ENCODE measurements at places on chromosomes 11 and 22. TPM values are rescaled to one million over a fixed set of nuclear protein-coding genes. Genes with fewer than 3 reads are reported as not detected.

The MMP12 gene
- not detected for total RNA-seq

The PDGFB gene
- 0.98 TPM for total RNA-seq

The ZNF280B gene
- total RNA-seq: 0.84 TPM

The KCNJ11 gene
- not detected for total RNA-seq

The POTEH gene
- total RNA-seq: not detected

The INS gene
- 0.37 TPM for total RNA-seq

The CDC42EP1 gene
- total RNA-seq: 18.8 TPM

The TRIM51 gene
- total RNA-seq: not detected

The OR52N4 gene
- total RNA-seq: 0.14 TPM

The PANX2 gene
- 0.56 TPM for total RNA-seq

- no peak overlapping the region for H3K4me3 ChIP-seq
- H3K27me3 ChIP-seq: no peaks in the 10 kb centered on the region
- H3K36me3 ChIP-seq: no peaks in the 10 kb centered on the region
- H3K4me1 ChIP-seq: no peaks in the 10 kb centered on the region
Observed at GRCh38 chr11:66531841-66532240, 14.0 kb downstream of the ZDHHC24 start.

DNA sequence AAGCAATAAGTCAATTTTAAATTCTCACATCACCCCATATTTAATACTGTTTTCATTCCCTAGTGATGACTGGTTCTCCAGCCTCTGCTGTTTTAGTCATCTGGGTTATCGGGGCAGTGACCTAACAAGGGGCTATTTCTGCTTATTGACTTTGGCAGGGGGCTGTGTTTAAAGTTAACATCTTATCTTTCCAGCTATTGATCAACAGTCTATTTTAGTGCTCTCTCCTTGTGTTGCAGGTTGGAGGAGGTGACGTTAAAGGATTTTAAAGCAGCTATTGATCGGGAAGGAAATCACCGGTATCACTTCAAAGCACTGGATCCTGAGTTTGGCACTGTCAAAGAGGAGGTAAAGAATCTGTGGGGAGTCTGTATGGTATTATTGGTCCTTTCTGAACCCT, 7.7 kb upstream of the DLAT start:
- no peak overlapping the region for H3K4me3 ChIP-seq
- peak overlapping the region; percentile 96 for H3K27ac ChIP-seq
- H3K36me3 ChIP-seq: peaks cover 8% of the 10 kb centered on the region
- DNase-seq: no peak
- no peaks in the 10 kb centered on the region for H3K27me3 ChIP-seq
- H3K4me1 ChIP-seq: peaks cover 17% of the 10 kb centered on the region

- H3K4me1 ChIP-seq: no peaks in the 10 kb centered on the region
- H3K27me3 ChIP-seq: no peaks in the 10 kb centered on the region
- no peak overlapping the region for H3K27ac ChIP-seq
- H3K36me3 ChIP-seq: no peaks in the 10 kb centered on the region
Observed at GRCh38 chr11:80686889-80687288, 1246.1 kb upstream of the TENM4 start.

- no peak for DNase-seq
- no peaks in the 10 kb centered on the region for H3K36me3 ChIP-seq
- H3K4me3 ChIP-seq: no peak overlapping the region
- H3K27ac ChIP-seq: no peak overlapping the region
- no peaks in the 10 kb centered on the region for H3K27me3 ChIP-seq
Observed at GRCh38 chr11:1931341-1932104, 12.0 kb downstream of the TNNT3 start.

GRCh38 chr11:124078591-124078990, 36.7 kb upstream of the VWA5A start:
- H3K27me3 ChIP-seq: peaks cover 8% of the 10 kb centered on the region
- H3K36me3 ChIP-seq: no peaks in the 10 kb centered on the region
- no peak overlapping the region for H3K27ac ChIP-seq
- peaks cover 2% of the 10 kb centered on the region for H3K4me1 ChIP-seq

DNA sequence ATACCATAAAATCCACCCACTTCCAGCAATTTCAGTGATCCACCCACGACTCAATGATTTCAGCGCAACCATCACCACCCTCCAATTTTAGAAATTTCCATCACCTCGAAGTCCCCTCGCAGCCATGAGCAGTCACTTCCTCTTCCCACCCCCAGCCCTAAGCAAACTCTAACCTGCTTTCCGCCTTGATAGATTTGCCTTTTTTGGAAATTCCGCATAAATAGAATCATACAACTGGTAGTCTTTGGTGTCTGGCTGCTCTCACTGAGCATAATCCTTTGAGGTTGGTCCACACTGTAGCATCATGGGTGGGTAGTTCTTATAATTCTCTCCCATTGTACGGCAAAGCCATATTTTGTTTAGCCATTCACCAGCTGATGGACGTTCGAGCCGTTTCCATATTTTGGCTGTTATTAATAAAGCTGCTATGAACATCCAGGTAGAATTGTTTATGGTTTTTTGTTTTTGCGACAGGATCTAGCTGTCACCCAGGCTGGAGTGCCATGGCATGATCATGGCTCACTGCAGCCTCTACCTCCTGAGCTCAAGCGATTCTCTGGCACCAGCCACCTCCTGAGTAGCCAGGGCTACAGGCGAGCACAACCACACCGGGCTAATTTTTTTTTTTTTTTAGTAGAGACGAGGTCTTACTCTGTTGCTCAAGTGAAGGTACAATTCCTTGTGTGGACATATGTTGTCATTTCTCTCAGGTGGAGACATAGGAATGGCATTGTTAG, 16.0 kb downstream of the PIM3 start:
- H3K4me1 ChIP-seq: peaks cover 3% of the 10 kb centered on the region
- no peak overlapping the region for H3K27ac ChIP-seq
- no peaks in the 10 kb centered on the region for H3K36me3 ChIP-seq
- H3K27me3 ChIP-seq: no peaks in the 10 kb centered on the region

GRCh38 chr22:50123119-50123518, 33.3 kb downstream of the MOV10L1 start:
- H3K27ac ChIP-seq: no peak overlapping the region
- H3K36me3 ChIP-seq: no peaks in the 10 kb centered on the region
- no peaks in the 10 kb centered on the region for H3K27me3 ChIP-seq
- H3K4me1 ChIP-seq: peaks cover 7% of the 10 kb centered on the region

DNA sequence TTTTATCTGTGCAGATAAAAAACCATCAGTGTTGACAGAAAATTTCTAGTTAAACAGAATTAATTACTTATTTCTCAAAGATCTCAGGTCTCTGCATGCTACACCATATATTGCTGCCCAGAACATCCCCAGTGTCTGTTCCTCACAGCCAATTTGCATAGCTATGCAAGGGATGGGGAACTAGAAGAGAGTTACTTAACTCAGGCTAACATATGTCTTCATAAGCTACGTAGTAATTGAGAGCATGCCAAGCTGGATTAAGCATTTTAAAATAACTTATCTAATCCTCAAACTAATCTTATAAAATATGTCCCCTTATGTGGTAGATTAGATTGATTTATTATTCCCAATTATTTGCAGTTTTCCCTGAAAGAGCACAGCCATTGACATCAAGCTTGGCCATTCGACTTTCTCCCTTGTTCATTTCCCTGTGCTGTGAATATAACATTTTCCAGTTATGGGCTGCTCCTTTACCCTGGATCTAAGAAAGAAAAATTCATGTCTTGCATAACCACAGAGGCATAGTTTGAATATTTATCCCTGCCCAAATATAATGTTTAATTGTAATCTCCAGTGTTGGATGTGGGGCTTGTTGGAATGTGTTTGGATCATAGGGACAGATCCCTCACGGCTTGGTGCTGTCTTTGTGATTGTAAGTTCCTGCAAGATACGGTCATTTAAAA, 69.1 kb downstream of the C11orf87 start:
- no peaks in the 10 kb centered on the region for H3K36me3 ChIP-seq
- no peaks in the 10 kb centered on the region for H3K27me3 ChIP-seq
- H3K27ac ChIP-seq: no peak overlapping the region
- no peak overlapping the region for H3K4me3 ChIP-seq
- no peak for DNase-seq
- H3K4me1 ChIP-seq: no peaks in the 10 kb centered on the region

DNA sequence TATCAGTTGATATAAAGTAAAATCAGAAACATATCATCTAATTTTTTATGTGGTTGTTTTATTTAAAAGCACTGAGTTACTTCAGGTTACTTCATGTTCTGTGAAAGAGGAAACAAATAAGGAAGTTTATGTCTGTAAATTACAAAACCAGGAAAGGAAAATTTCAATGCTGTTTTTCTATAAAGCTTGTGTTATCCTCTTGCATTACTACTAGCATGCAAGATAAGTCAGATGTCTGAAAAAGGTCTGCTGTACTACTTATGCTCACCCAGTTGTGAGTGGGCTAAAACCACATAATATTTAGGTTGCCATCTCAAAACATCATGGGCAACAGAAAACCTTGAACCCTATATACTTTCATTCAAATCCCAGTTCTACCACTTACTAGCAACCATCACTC, 121.5 kb downstream of the ATG16L2 start:
- H3K27me3 ChIP-seq: no peaks in the 10 kb centered on the region
- H3K4me3 ChIP-seq: no peak overlapping the region
- H3K36me3 ChIP-seq: peaks cover 3% of the 10 kb centered on the region
- H3K27ac ChIP-seq: no peak overlapping the region

GRCh38 chr22:19576460-19577421, 52.5 kb upstream of the CLDN5 start:
- H3K27me3 ChIP-seq: no peaks in the 10 kb centered on the region
- no peaks in the 10 kb centered on the region for H3K4me1 ChIP-seq
- no peak overlapping the region for H3K4me3 ChIP-seq

DNA sequence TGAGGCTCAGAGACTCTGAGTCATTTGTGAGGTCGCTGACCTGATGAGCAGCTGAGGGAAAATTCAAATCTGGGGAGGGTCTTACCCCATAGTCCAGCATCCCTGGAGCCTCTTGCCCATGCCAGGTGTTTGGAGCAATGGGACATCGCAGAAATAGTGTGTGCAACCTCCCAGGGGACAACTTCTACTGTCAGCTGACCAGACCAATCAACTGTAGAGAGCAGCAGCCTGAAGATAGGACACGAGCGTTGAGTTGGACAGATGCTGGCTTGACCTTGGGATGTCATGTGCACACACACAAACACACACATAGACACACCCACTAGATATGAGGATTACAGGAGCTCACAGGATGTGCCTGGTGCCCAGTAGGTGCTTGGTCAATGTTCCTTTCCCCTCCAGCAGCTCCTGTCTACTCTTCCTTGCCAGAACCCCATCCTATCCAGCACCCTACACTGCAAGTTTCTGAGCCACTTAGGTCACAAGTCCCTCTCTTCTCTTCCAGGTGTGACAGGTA, 59.1 kb upstream of the MPEG1 start:
- H3K27me3 ChIP-seq: no peaks in the 10 kb centered on the region
- DNase-seq: no peak
- H3K27ac ChIP-seq: no peak overlapping the region
- no peak overlapping the region for H3K4me3 ChIP-seq
- no peaks in the 10 kb centered on the region for H3K36me3 ChIP-seq

GRCh38 chr11:69073469-69073868, 24.7 kb downstream of the TPCN2 start:
- DNase-seq: no peak
- peaks cover 56% of the 10 kb centered on the region for H3K36me3 ChIP-seq
- no peaks in the 10 kb centered on the region for H3K27me3 ChIP-seq
